Cerebellum (tissue), 4 donors: ENCODE measurements at places on chromosomes 6 and 20. TPM values are rescaled to one million over a fixed set of nuclear protein-coding genes. Genes with fewer than 3 reads are reported as not detected.

DNA sequence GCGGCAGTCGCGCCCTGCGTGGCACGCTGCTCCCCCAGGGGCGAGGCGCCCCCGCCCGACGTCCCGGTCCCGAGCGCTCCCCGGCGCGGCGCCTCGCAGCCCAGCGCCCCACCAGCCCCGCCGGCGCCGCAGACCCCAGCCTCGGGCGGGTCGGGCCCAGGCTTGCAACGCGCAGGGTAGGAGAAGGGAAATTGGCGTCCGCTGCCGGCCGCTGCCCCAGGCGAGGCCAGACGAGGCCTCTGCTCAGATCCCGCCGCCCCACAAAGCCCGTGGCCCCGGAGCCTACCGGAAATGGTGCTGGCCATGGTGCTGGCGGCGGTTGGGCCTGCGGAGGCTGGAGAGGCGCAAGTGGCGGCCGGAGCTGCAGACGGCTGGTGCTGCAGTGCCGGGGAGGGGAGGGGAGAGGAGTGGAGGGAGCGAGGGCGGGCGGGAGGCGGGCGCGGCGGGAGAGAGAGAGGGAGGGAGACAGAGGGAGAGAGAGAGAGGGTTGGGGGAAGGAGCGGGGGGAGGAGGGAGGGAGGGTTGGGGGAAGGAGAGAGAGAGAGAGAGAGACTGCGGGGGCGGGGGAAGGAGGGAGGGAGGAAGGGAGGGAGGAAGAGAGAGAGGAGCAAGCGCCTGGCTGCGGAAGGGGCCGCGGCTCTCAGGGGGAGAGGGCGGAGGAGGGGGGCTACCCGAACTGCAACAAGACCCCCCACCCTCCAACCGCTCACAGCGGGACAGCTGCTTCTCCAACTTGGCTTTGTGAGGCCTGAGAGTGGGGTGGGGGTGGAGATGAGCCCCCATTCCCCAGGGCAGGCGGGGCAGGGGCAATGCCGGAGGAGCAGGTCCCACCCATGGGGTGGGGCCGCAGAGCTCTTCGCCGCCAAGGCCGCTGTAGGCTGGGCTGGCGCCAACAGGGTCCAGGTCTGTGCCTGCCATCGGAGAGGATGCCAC is at the start of gene STMN3:
Gene STMN3 (minus strand): TSS at position 384 of the 933 bp plus-strand sequence. CDS start 79 bp downstream, at position 305.
- DNase-seq, result peak; percentile 90

CCN6 gene
- not detected for total RNA-seq

DNA sequence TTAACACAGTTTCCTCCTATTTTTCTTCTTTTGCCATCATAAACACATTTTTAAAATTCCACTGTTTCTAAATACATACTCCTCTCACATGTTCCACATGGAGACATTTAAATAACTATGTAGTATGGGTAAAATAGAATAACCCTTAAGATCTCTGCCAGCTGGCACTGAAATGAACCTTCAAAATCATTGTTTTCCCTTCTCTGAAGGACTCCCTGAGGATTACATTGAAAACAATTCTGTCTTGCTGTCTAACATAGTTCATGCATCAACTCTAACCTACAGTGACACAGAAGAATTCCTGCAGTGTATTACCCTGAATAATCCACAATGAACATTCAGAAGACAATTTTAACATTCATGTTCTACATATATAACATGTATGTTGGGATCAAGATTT is 1361.8 kb upstream of the CITED2 start:
- DNase-seq, result no peak

GRCh38 chr6:321536-322258 is 29.4 kb downstream of the DUSP22 start:
- DNase-seq, result no peak

DACT2 gene
- 1.1 TPM for total RNA-seq

- no peak for DNase-seq
Measured at GRCh38 chr6:87498048-87498447, 25.3 kb downstream of the SLC35A1 start.

DNA sequence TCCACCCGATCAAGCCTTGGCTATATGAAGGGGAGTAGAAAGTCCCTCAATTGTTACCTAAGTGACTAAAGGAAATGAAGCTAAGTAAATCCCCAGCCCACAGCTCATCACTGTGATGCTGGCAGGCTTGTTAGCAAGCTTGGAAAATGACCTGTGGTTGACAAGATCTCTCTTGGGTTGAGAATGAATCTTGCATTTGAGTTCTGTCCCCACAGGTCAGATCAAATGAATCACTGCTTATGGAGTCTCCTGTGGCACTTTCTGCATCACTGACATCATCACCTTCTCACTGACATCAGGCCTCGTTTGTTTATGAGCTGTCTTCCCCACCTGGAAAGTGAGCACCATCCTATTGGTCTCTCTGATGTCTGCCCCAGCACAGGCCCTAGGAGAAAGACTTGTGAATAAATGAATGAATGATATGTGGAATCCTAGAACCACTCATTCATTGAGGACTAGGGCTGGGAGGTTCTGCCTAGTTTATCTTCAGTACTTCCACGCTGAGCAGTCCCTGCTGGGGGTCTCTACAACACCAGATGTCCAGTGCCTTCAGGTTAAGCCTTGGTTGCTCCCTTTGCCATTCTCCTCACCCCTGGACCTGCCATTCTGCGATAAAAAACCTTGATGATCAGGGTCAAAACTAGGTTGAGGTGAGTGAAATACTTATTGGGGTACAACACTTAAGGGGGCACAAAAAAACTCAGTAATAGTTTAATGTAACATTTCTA is 318.4 kb upstream of the MOCS1 start:
- DNase-seq, result no peak

DNA sequence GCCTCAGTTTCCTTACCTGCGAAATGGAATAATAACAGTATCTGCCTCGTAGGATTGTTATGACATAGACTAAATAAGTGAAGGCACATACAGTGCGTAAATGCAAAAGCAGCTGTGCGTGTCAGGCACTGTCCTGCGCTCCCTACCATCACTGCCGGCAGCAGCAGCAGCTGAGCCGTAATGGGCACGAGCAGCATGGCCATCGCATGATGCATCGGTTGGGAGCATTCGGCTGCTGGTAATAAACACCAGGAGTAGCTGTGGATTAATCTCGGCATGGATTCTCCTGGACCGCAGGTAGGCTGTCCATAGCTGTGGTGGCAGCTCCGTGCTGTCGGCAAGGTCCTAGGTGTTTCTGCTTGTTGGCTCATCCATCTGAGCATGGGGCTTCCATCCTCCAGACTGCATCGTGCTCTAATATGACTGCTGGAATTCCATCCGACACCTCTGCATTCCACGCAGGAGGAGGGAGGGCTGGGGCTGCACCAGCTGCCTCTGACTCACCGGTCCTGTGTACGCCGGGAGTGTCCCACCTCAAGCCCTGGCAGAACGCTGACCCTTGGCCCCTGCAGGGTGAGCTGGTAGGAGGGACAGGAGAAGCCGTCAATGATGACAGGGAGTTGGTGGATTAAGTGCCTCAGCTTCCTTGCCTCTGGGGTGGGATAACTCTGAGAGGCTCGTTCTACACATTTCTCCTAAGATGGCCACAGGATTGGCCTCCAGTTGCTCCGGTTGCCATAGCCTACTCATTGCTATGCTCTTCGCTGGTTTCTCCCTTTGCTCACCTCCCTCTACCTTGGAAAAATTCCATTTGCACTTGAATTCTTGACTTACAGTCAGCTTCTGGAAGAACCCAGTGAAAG is 100.9 kb upstream of the PMEPA1 start:
- no peak for DNase-seq
